ENCODE measurements at places on chromosomes 4 and X. TPM values are rescaled to one million over a fixed set of nuclear protein-coding genes. Genes with fewer than 3 reads are reported as not detected.

The IL2RG gene
- total RNA-seq = 379 TPM

The H2BW2 gene
- total RNA-seq = not detected

The CXCL1 gene
- not detected for total RNA-seq

The SLIT2 gene
- total RNA-seq = not detected

The CPLX1 gene
- 0.64 TPM for total RNA-seq

The HDX gene
- 0.72 TPM for total RNA-seq

The CT45A3 gene
- not detected for total RNA-seq

The HGFAC gene
- total RNA-seq = 0.17 TPM

The CYLC1 gene
- not detected for total RNA-seq

The NAP1L2 gene
- 20.9 TPM for total RNA-seq

The RPGR gene
- 10.2 TPM for total RNA-seq

The YTHDC1 gene
- total RNA-seq = 201 TPM

The CSAG2 gene
- total RNA-seq = not detected

The KLB gene
- total RNA-seq = not detected

The SLC4A4 gene
- total RNA-seq = 0.78 TPM

DNA sequence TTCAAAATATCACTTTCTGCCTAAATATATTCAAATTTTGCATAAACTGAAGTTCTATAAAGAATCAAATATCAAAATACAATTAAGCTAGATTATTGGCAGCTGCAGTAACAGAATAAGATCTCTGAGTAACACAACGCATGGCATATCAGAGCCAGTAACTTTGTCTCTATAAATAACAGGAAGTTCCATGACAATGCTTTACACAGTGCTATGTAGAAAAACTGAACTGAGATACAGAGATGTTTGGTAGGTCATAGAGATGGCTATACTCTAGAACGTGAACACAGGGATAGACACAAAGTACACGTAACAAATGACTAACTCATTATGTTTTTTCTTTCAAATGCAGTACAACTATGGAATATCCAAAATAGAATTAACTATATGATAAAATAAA, 18.2 kb downstream of the UBE2D3 start:
- no peak for DNase-seq

- no peak for DNase-seq
Observed at GRCh38 chr4:43682551-43682950, 766.1 kb downstream of the KCTD8 start.

- no peak for DNase-seq
Observed at GRCh38 chr4:172103456-172103855, 290.3 kb downstream of the GALNTL6 start.

- no peak for DNase-seq
Observed at GRCh38 chr4:5112333-5113095, 61.2 kb downstream of the STK32B start.

GRCh38 chrX:18042776-18043175, 177.9 kb downstream of the BEND2 start:
- no peak for DNase-seq

DNA sequence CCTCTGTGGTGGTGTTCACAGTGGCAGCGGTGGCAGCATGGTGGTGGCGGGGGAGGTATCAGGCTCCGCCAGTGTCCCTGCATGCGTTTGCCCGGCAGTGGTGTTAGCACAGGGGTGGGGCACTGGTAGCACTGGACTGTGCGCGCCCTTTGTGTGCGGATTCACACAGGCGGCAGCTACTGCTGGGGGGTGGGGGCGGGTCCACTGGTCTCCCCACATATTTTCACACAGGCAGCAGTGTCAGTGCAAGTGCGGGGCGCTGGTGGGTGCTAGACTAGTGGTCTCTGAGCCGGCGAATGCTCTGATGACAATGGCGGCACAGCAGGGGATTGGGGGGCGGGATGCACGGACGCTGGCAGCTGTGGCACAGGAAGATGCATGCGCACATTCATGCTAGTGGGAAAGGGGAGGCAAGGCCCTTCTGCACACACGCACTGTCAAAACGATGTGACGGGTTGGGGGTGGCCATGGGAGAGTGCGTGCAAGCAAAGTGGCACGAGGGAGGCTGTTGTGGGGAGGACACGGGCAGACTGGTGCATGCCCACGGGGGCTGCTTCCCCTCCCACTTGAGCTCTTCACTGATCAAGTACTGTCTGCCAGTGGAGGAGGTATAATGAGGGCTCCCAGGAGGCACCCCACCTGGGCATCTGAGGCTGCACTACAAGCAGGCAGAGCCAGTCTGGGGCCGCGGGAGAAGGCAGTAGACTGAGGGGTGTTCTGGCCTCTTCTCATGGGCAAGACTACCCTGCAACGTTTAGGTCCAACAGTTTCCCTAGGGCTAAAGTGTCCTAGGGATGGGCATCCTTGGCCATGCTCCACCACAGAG, 53.0 kb downstream of the POF1B start:
- no peak for DNase-seq

DNA sequence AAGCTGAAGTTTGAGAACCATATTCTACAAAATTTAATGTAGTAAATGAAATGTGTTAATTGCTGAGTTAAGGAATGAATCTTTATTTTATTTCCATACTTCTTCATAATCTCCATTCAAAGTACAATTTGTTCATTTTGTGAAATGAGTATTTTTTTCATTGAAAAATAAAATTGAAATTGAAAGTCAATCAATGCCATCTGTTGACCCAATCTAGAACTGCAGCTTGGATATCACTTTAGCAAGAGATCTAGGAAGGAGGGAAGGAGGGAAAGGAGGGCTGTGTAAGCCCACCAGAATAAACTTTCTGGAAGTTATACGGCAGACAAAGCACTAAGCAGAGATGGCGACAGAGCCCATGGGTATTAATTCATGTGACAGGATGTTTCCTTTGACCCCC, 128.4 kb downstream of the ZMAT1 start:
- peak; percentile 10 for DNase-seq

DNA sequence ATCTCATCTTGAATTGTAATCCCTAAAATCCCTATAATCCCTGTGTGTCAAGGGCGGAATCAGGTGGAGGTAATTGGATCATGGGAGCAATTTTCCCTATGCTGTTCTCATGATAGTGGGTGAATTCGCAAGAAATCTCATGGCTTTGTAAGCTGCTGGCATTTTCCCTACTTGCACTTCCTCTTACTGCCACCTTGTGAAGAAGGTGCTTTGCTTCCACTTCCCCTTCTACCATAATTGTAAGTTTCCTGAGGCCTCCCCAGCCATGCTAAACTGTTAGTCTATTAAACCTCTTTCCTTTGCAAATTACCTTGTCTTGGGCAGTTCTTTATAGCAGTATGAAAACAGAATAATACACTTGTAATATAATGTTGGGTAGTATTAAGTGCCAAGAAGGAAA, 1087.4 kb upstream of the SLIT2 start:
- no peak for DNase-seq

- no peak for DNase-seq
Observed at GRCh38 chrX:33252306-33252825, 41.0 kb upstream of the DMD start.

DNA sequence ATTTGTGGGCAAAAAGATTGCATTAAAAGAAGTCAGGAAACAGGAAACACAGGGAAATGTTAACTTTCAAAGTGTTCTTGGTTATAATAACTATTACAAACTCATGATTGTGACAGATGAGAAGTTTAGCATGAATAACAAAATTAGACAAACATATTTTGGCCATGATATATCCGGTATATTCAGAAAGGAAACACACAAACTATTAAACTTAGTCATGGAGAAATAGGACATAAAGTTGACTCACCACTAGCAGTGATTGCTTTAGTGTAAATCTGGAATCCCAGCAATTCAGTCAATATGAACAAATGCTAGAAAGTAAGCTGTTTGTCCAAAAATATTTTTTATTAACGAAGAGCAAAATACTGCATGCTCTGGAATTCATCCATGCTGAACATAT, 1299.9 kb downstream of the C4orf33 start:
- no peak for DNase-seq

DNA sequence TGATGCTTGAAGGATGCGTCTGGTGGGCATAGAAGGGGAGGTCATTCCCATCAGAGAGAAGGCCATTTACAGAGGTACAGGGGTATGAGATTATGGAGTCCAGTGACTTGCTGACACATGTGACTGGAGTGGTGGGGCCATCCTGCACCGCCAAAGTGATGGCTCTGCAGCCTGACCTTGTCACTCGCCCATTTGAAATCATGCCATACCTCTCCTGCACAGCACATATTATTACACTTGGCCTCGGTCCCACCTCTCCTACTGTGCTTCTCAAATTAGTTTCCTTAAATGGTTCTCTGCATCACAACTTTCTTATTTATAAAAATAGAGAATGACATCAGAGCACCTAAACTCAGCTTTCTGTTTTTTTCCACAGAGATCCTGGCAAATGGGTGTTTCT, 60.7 kb upstream of the HAND2 start:
- no peak for DNase-seq

GRCh38 chrX:71170660-71171059, 26.0 kb downstream of the NLGN3 start:
- no peak for DNase-seq

GRCh38 chr4:27702730-27703431, 842.2 kb downstream of the STIM2 start:
- DNase-seq = no peak

GRCh38 chrX:21940356-21940829, at the start of gene SMS:
TSS of gene SMS (plus strand) at chrX:21940709. CDS start at chrX:21940825, 116 bp downstream.
- peak; percentile 26 for DNase-seq

GRCh38 chr4:76200771-76201231, 12.8 kb downstream of the SCARB2 start:
- no peak for DNase-seq

DNA sequence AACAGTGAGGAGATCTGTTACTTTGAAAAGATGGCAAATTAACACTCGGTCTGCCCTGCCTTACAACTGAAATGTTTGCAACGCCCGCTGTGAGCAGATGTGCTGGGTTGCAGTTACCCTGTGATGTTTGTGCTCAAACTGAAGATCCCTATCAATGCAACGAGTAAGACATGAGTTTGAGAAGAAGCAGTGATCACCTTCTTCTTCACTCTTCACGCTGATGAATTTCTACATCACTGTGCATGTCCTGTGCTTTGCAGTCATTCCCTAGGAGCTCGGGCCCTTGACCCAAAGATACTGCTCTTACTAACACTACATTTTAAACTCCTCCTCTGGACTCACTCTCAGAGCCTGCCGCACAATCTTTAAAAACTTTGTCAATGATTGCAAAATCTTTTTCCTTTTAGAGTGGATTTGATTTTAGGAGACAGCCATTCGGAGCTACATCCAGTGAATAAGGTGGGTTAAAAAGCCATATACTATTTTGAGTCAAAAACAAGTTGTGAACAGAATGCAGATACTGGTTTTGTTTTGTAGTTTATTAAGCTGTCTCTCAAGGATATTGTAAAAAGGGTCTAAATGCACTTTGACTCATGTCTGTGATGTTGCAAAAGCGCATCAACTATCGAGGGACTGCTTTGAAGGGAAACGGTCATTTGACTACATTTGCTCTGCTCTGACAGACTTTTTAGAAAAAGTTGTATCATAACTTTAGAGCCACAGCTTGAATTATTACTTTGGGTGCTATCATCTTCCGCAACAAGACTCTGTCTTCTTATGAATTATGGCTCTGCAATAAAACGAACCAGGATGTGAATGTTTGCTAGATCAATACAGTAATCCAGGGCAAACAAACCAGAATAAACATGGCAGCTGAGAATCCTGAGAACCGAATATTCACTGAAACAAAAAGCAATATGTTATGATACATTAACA, 5.7 kb upstream of the RHOH start:
- DNase-seq = no peak

- no peak for DNase-seq
Observed at GRCh38 chr4:65580551-65580950, 89.7 kb downstream of the EPHA5 start.

DNA sequence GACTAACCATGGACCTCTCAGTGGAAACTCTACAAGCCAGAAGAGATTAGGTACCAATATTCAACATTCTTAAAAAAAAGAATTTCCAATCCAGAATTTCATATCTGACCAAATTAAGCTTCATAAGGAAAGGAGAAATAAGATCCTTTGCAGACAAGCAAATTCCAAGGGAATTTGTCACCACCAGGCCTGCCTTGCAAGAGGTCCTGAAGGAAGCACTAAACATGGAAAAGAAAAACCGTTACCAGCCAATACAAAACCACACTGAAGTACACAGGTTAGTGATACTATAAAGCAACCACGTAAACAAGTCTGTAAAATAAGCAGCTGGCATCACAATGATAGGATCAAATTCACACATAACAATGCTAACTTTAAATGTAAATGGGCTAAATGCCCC, 156.6 kb downstream of the FAM13A start:
- no peak for DNase-seq

DNA sequence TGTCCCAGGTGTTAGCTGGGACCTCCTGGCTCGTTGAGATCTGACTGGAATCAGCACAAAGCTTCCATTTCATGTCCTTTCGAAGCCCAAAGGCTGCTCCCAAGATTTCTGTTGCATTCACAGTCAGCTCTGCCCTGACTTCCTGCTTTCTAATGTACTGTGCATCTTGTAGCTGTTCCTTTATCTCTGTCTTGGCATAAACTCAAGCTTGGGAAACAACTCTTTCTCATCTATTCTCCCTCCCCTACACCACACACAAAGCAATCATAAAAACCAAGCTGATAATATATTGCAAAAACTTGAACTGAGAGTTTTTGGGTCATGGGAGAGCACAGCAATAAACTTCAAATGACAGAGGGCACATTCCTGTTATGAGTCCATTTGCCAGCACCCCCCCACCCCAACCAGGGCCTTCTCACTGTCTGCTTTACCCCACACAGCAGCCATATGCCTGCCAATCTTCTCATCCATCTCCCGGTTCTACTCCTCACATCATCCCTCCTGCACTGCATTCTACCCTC, 76.3 kb downstream of the SYNPO2 start:
- DNase-seq = no peak

GRCh38 chrX:45849261-45849862, 648.7 kb upstream of the DIPK2B start:
- peak; percentile 52 for DNase-seq

GRCh38 chr4:82786828-82787227, 11.8 kb downstream of the SCD5 start:
- DNase-seq = no peak

DNA sequence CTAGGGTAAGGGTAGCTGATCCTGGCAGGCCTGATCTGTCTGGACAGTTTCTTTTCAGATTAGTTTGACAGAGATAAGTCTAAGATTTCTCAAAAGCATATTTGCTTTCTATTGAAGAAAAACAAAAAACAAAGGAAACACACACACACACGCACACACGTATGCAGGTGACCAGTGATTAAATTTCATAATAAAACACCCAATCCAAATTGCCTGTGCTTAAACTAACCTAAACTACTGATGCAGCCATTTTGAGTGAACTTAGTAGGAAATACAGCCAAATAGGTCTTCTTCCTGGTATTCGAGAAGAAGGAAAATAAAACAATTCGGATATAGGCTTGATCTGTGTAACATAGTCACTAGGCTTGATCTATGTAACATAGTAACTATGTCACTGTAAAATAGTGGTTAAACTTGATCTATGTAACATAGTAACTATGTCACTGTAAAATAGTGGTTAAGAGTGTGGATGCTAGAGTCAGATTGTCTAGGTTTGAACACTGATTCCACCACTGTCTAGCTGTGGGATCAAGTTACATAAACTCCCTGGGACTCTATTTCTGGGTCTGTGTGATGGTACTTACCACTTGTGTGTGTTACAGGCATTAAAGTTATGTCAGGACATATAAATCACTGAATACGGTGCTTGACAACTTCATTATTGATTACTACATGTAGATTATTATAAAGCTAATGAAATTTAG, 9.8 kb upstream of the CCNG2 start:
- DNase-seq = no peak

- DNase-seq = no peak
Observed at GRCh38 chr4:3708103-3708510, 58.1 kb upstream of the ADRA2C start.

Data from CD4-positive, alpha-beta memory T cell (primary cell).